ENCODE measurements at places on chromosomes 16 and 17.
A peak's percentile ranks its signal among the peaks of the same experiment; 100 is the strongest.

DNA sequence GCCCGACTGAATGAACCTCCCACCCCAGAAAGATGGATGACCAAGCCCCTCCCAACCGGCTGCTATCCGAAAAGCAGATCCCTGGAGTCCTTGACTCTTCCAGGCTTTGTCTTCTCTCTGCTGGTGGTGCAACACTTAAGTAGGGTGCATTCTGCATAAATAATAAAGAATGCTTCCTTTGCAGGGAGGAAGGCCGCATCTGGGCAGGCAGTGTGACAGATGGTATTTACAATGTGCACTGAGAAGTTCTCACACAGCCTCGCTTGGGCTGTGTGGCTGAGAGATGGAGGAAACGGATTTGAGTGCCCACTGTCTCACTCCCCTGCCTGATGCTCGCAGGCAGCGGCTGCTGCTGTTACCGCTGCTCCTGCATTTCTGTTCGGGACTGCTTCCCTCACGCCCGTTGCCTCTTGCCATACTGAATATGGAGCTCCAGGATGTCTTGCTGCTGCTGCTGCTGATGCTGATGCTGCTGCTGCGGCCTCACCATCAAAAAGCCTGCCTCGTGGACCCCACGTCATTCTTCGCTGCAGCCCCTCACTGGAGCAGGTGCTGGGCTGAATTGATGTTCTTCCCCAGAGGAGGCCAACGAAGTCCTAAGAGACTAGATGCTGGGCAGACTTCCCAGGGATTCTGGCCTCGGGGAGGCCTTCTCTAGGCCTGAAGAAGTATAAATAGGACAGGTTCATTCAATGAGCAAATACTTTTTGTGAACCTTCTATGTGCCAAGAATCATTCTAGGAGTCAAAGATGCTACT is 7.1 kb upstream of the RHBDL3 start:
- DNase-seq: peak; percentile 37

- DNase-seq: no peak
Observed at GRCh38 chr16:17439580-17439979, 31.2 kb downstream of the XYLT1 start.

- DNase-seq: peak; percentile 58
Observed at GRCh38 chr17:41959336-41960095, 7.1 kb upstream of the CNP start.

DNA sequence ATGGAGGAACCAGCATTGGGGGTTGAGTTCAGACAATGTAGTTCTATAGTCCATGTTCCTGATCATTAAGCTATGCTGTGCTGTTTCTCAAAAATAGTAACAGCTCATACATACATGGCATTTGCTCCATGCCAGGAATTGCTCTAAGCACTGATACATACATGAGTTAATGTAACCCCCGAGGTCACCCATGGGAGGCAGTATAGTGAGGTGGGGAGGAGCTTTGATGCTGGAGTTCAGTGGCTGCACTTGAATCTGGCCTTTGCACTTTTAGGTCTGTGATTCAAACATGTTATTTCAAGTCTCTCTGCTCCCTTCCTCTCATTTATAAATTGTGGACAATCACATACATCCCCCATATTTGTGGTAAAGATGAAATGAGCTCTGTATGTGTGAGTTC is 223.1 kb upstream of the WSB1 start:
- no peak for DNase-seq

DNA sequence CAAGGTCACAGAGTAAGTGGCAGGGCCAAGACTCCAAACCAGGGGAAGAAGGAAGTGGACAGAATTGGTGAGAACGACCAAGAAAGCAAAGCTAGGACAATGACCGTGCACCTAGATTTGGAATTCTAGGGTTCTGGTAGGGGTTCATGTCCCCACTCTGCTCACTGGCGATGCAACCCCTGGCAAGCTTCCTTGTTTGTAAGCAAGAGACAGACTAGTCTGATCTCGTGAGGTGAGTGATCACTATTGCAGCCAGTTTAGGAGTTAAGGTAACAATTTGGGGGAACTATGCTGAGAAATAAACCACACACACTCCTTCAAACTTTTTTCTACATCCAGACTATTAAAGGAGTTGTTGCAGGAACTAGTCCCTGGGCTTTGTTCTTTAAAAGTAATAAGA is 48.1 kb downstream of the XPO6 start:
- DNase-seq: no peak

- no peak for DNase-seq
Observed at GRCh38 chr17:8896087-8896486, 28.6 kb upstream of the PIK3R6 start.

DNA sequence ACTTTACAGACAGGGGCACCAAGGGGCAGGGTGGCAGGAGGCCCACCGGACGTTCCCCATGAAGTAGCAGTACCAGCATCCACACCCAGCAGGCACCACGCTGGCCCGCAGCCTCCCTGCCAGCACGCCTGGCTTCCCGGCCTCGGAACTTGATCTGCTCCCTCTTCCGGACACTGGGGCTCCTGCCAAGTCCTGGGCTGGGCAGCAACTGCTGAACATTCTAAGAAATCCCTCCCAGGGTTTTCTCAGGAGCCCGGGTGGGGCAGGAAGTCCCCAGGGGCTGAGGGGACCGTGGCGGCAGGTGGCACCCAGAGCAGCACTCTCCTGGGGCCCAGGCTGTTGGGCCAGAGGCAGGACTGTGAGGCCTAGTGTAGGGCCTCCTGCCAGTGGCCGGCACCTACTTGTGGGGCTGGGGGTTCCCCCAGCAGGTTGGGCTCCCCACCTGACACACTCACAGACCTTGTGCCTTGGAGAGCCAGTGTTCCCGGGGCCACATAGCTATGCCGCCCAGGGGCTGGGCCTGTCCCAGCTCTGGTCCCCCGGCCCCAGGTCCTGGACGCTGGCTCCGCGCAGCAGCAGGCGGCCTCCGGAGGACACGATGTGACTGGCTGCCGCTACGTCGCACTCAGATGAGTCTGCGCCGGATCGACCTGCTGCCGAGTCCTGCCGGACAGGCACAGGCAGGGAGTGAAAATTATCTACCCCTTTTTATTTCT is 86.2 kb upstream of the CBX4 start:
- DNase-seq: peak; percentile 47

- DNase-seq: no peak
Observed at GRCh38 chr17:77425348-77425747, 284.6 kb downstream of the SEC14L1 start.

GRCh38 chr17:2511138-2511461 is 588 bp downstream of the METTL16 start:
- DNase-seq: no peak

GRCh38 chr16:55171241-55171640 is 152.8 kb upstream of the IRX6 start:
- DNase-seq: no peak

GRCh38 chr16:19003935-19004334 is 20.2 kb downstream of the TMC7 start:
- no peak for DNase-seq

DNA sequence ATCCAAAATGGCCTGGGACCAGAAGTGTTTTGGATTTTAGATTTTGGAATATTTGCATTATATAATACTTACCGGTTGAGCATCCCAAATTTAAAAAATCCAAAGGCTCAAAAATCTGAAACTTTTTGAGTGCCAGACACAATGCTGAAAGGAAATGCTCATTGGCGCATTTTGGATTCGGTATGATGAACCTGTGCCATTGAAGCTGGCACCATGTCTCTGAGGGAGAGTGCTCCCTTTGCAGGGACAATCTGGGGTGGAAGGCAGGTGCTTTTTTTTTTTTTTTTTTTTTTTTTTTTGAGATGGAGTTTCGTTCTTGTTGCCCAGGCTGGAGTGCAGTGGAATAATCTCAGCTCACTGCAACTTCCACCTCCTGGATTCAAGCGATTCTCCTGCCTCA is 17.7 kb downstream of the SMTNL2 start:
- no peak for DNase-seq

DNA sequence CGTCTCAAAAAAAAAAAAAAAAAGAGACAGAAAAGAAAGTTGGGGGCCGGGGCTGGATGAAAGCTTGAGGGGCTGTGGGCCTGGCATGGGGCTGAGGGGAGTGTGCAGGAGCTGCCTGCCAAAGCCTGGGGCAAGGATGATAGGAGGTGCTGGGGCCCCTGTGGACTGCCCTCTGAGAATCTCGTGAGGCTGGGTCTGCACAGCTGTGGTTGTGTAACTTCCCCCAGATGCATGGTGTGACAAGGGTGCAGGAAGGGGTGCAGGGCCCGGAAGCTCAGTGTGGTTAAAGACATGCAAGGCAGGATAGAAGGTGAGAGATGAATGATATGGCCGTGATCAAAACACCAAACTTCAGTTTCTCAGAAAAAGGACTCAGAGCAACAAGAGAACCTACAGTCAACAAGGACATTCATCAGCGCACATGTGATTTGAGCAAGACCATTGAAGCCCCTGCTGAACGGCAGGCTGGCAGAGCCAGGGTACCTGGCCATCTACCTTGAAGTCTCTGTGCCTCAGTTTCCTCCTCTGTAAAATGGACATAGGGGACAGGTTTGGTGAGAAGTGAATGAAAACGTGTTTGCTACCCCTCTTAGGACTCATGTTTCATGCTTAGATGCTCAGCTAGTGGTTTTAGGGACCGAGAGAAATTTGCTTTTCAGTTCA is 9.6 kb downstream of the IL32 start:
- DNase-seq: no peak

DNA sequence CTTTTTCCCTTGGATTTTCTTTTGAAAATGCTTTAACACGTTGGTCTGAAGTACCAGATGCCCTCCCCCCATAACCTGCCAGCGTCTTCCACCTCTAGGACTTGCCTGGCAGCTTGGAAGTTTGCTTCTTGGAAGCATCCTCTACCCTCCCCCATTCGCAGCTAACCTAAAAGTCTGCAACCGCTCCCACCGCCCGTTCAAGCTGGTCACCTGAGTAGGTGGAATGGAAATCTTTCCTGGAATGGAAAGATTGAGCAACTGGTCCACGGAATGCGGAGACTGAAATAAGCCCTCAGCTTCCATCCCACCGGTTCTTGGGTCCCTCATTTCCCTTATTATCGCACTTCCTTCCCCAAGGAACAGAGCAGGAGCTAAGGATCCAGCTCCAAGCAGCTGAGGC is 31.4 kb downstream of the HS3ST3B1 start:
- no peak for DNase-seq

GRCh38 chr16:75541236-75541635 is 5.3 kb upstream of the CHST5 start:
- no peak for DNase-seq

DNA sequence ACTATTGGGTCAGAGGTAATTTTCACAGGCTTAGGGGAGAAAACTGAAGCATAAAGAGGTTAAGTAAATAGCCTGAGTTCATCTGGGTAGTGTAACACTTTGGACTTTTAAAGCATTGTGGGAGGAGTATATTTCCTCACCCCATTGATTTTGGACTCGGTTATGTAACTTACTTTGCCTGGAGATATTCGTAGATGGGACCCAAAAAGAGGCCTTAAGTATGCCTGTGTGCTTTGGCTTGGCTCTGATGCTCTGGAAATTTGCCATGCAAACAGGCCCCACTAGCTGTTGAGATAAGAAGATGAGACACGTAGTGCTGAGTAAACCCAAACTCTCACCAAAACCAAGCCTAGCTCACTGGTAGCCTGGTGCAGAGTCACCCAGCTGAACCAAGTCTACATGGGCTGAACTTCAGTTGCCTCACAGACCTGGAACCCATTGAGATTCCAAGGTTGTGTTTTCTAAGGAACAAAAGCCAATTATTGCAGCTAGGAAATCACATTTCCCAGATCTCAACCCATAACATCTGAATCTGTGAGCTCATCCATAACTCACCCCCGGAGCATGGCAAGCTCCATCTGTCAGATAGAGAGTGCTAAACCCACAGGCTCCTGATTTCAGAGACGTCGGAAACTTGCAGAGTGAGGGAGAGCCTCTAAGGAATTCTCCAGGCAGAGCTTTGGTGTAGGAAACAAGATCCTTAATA is 536.0 kb upstream of the C16orf82 start:
- no peak for DNase-seq

GRCh38 chr16:339680-340079 is 12.8 kb downstream of the AXIN1 start:
- no peak for DNase-seq

DNA sequence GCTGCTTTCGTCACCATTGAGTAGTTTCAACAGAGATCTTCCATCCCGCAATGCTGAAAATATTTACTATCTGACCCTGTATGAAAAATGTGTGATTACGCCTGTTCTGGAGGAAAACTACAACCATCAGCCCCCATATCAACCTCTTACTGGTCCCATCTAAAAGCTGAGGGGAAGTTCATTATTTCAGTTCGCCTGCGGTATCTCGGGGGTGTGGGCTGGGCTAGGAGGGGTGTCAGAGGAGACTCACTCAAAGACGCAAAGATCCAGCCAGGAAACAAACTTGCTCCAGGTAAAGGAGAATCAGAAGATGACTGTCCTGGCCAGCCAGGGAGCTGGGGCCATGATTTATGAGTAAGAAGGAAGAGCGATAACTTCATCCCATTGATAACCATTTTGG is 13.7 kb downstream of the CACNG1 start:
- no peak for DNase-seq

GRCh38 chr17:14918540-14918939 is 346.6 kb downstream of the PMP22 start:
- DNase-seq: no peak

- DNase-seq: no peak
Observed at GRCh38 chr17:10666906-10667305, 9.8 kb upstream of the MYH3 start.

DNA sequence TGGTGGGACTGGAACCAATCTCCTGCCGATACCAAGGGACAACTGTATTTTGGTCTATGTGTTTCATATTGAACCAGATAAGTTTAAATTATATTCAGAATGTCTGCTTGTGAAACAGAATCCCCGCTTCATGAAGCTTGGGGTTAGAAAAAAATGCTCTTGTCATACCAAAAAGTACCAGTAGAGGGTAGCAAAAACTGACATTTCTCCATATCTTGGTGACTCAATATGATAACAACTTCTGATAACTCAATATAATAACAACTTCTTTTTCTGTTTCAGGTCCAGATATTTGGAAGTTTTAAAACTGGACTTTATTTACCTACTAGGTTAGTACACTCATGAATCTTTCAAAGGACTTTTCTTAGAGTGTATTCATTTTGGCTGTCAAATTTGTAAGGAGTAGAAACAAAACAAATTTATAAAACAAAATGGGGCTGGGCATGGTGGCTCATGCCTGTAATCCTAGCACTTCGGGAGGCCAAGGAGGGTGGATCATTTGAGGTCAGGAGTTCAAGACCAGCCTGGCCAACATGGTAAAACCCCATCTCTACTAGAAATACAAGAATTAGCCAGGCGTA is 52.3 kb upstream of the ADCY7 start:
- DNase-seq: peak; percentile 18

GRCh38 chr16:85759631-85760419 is 8.9 kb upstream of the C16orf74 start:
- no peak for DNase-seq

- no peak for DNase-seq
Observed at GRCh38 chr16:57537194-57537505, 779 bp upstream of the CCDC102A start.

Data from neural progenitor cell (in vitro differentiated cells).